Hepatic stellate cell (primary cell): ENCODE measurements at places on chromosomes 13 and 19.

GRCh38 chr19:49210901-49211451 lies 53.4 kb downstream of the TRPM4 start:
- DNase-seq = no peak

- no peak for DNase-seq
Measured at GRCh38 chr19:13934785-13935109, 3.5 kb downstream of the PODNL1 start.

- DNase-seq = no peak
Measured at GRCh38 chr13:25915840-25916518, 135.8 kb downstream of the SHISA2 start.

GRCh38 chr19:38441657-38442348 lies 8.3 kb downstream of the RYR1 start:
- DNase-seq = no peak

DNA sequence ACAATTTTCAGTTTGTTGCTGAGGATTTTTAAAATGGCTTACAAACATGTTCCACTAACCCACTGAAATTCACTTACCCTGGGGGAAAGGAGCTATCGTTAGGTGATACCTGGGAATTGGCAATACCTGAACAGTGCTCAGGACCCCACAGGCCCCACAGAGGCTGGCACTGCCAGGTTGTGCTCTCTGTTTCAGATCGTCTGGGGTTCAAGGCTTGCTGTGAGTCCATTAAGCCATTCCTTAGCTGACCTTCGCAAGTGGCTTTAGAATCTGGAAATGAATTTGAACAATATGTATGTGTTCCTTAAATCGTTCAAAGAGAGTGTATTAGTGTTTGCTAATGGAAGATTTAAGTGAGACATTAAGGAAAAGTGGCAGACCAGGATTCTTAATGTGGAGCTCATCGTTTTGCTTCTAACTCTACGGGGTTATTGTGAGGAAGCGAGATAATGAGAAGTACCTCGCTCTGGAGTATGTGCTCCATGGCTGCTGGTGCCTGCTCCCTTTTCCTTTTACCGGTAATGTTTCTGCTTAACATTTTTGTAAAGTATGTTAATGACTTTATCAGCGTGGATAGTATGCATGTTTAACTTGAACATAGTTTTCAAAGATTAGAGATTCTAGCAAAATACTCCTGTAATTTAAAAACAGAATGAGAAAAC lies 13.6 kb downstream of the KLF5 start:
- DNase-seq = no peak

- no peak for DNase-seq
Measured at GRCh38 chr19:21691661-21692060, 75.7 kb downstream of the ZNF100 start.

DNA sequence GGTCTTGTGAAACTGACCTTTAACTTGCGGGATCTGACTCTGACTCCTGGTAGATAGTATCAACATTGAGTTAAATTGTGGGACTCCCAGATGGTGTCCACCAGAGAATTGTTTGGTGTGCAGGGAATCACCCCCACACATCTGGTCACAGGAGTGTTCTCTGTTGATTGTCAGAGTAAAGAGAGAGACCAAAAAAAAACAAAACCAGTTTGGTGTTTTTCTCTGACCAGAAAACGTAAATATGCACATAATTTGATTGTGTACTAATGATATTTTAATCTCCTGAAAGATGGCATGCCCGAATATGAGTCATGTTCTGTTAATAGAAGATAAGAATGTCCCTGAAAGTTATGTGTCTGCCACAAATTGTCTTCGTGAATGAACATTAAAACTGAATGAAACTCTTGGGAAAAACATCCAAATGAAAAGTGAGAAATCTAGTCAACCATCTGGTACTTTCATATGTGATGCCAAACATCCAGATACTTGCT lies 118.5 kb upstream of the GPC6 start:
- no peak for DNase-seq

DNA sequence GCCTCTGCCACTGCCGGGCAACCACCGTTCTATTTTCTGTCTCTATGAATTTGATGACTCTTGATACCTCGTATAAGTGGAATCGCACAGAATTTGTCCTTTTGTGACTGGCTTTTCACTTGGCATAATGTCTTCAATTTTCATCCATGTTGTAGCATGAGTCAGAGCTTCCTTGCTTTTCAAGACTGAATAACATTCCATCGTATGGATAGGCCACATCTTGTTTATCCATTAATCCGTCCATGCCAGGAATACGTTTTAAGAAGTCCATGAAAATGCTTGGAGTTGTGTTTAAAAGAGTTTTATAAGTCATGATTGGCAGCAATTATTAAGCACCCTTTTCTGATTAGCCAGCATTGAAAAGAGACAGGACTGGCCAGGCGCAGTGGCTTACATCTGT lies 53.6 kb upstream of the CLDN10 start:
- DNase-seq = no peak

DNA sequence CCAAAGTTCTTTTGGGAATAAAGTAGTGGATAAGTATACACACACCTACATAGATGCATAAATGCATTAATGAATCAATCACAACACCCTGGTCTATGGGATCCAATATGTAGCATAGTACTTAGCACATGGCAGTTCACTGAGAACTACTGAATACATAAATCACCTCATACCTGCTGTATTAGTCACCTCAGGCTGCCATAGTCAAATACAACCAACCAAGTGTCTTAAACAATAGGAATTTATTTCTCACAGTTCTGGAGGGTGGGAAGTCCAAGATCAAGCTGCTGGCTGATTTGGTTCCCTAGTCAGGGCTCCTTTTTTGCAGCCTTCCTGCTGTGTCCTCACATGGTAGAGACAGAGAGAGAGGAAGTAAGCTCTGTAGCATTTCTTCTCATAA lies 228.2 kb downstream of the NHLRC3 start:
- DNase-seq = no peak

DNA sequence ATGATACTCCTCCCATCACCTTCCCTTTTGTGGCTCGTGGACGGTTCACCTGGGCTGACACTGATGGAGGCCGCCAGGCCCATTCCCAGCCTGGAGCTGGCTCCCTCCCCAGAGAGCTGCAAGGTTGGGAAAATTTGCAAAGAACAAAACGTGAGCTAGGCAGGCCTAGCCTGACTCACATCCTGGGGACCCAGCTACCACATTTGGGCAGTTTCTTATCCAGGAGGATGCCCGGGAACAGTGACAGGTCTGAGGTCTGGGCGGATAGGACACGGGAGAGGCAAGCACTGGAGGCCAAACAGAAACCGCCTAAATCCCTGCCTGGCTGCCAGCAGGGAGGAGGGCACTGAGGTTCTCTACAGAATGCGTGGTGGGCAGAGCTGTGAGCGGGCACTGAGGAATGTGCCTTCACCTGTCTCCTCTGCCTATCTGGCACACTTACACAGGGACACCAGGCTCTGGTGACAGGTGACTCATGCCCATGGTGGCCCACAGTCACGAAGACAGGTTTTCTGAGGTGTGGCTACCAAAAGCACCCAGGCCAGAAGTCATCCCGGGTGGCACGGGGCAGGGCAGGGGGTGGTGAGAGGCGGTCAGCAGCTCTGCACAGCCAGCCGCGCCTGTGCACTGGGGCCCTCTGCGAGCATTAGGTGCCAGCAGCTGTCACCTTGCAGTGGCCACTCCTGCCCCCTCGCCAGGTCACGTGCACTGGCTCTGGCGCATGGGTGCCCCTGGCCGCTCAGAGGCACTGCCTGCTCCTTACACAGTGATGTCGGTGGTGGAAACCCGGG lies 23.2 kb downstream of the SH3GL1 start:
- DNase-seq = no peak

DNA sequence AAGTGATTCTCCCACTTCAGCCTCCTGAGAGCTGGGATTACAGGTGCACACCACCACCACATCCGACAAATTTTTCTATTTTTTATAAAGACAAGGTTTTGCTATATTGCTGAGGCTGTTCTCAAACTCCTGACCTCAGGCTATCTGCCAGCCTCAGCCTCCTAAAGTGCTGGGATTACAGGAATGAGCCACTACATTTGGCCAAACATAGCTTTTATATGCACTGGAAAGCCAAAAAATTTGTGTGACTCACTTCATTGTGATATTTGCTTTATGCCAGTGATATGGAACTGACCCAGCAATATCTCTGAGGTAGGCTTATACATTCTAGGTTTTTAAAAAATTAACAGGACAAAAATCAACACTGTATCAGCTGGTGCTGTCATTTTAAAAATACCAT lies 26.8 kb upstream of the ACOD1 start:
- no peak for DNase-seq

GRCh38 chr13:31011193-31011860 lies 78.9 kb downstream of the TEX26 start:
- no peak for DNase-seq

DNA sequence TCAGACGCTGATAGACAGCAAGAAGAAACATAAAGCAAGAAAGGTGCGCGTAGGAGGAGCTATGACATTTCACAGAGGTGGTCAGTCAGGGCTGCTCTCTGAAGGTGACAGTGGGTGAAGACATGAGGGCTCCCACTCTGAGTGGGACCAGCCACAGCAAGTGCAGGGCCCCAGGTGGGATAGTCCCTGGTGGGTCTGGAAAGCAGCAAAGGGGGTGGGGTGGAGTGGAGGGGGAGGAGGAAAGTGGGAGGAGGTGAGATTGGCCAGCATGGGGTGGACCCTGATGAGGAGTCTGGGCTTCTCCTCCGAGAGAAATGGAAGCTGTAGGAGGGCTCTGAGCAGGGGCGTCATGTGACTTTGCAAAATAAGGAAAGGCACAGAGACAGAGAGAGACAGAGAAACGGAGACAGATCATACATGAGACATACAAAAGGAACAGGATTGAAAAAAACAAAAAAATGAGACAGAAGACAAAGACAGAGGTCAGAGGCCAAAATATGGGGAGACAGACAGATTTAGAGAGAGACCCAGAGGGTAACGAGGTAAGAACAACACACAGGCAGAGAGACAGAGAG lies 2.7 kb downstream of the MAP4K1 start:
- DNase-seq = no peak

- no peak for DNase-seq
Measured at GRCh38 chr19:54921082-54921481, 15.1 kb downstream of the NCR1 start.

- no peak for DNase-seq
Measured at GRCh38 chr13:39374741-39375189, 228.2 kb downstream of the LHFPL6 start.

- no peak for DNase-seq
Measured at GRCh38 chr13:112330479-112331381, 45.4 kb upstream of the SPACA7 start.

GRCh38 chr13:99566125-99567083 lies 65.1 kb downstream of the TM9SF2 start:
- no peak for DNase-seq

GRCh38 chr19:19385896-19386869 lies 19.3 kb upstream of the GATAD2A start:
- DNase-seq = no peak

- DNase-seq = no peak
Measured at GRCh38 chr19:38265921-38266429, 1.6 kb downstream of the SPINT2 start.

GRCh38 chr13:76878043-76878442 lies 8.2 kb downstream of the KCTD12 start:
- DNase-seq = no peak

- DNase-seq = no peak
Measured at GRCh38 chr19:48859711-48860572, 8.5 kb downstream of the PLEKHA4 start.

GRCh38 chr19:29467824-29468401 lies 57.9 kb upstream of the VSTM2B start:
- no peak for DNase-seq

GRCh38 chr13:100493418-100493817 lies 95.2 kb downstream of the GGACT start:
- DNase-seq = no peak

DNA sequence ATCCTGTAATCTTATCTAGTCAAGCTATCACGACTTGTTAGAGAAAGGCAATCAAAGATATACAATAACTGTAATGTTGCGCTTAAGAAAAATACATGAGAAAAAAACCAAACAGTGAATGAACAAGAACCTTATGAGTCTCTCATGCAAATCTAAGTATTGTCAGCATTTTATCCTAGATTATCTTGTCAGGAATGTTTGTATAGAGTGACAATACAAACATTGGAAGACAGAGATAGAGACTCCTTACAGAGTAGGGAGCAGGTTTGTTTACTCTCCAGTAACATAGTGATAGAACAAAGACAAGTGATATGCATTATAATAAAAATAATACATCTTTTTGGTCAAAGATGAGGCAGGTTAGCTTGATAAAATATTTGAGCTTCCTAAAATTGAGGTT lies 444.8 kb downstream of the SLITRK5 start:
- no peak for DNase-seq

GRCh38 chr19:56117376-56117884 lies 3.7 kb downstream of the ZNF787 start:
- DNase-seq = no peak

GRCh38 chr19:9934132-9934950 lies 2.0 kb downstream of the OLFM2 start:
- peak; percentile 83 for DNase-seq

GRCh38 chr13:110536006-110536693 lies 25.4 kb downstream of the RAB20 start:
- no peak for DNase-seq

DNA sequence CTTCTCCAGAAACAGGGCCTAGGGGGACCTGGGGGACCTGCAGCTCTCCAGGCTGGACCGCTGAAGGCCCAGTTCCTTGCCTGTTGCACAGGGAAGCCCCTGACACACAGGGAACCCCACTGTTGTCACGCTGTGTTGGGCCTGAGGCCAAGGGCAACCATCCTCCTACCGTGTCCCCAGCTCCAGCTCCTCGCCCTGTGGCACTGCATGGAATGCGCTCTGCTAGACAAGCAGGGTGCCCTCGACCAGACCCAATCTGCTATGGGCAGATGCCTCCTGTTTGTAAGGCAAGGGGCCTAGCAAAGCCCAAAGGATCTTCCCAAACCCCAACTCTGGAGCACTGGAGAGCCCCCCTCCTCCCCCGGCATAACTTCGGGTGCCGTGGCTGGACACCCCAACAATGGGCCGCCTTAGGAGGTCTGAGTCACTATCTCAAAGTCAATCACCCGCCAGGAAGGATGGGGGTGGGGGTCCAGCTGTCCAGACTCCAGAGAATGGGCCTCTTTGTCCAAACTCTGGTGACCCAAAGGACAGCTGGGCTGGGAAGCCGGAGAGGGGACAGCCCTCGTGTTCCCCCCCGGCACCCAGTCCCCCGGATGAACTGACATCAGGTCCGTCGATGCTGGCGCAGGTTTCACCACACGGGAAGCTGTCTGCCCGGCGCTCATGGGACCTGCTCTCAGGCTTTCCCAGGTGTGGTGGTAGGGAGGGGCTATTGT lies 3.7 kb downstream of the BRSK1 start:
- DNase-seq = no peak

DNA sequence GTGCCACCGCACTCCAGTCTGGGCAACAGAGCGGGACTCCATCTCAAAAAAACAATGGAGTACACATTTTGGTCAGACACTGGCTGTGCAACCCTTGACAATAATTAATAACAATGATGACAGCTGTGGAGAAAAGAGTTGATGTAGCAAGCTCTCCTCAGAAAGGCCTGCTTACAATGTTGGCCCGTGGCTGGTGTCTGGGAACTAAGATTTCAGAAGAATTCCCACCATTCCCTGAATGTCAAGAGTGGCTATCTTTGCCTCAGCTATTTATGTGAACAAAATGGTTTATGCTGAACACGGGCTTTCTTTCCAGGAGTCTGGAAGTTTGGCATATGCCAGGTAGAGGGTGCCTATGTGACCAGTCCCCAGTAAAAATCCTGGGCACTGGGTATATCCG lies 25.5 kb downstream of the NEK5 start:
- DNase-seq = no peak
